ENCODE measurements at places on chromosomes 4 and X.

- DNase-seq: no peak
Measured at GRCh38 chr4:148776941-148777340, 334.7 kb upstream of the NR3C2 start.

GRCh38 chr4:153573881-153574802 is 108.0 kb downstream of the TMEM131L start:
- DNase-seq: no peak

DNA sequence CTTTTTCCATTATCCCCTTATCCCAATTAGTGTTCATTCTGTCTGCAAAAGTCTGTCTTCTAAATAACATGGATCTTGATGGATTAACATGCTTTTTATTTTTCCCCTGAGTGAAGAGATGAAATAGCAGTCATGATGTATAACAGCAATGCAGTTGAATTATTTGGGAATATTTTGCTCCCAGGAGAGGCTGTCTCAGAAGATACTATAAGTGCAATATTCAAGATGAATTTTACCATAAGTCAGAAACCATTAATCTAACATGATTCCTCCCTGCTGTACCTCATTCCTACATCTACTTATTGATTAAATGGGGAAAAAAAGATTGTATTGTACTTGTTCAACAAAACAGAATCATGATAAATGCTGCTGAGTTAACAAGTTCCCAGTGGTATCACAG is 233.2 kb upstream of the KCNIP4 start:
- no peak for DNase-seq

- DNase-seq: no peak
Measured at GRCh38 chr4:151165205-151166000, 66.0 kb downstream of the RPS3A start.

- no peak for DNase-seq
Measured at GRCh38 chr4:152255437-152255836, 280.5 kb downstream of the FBXW7 start.

DNA sequence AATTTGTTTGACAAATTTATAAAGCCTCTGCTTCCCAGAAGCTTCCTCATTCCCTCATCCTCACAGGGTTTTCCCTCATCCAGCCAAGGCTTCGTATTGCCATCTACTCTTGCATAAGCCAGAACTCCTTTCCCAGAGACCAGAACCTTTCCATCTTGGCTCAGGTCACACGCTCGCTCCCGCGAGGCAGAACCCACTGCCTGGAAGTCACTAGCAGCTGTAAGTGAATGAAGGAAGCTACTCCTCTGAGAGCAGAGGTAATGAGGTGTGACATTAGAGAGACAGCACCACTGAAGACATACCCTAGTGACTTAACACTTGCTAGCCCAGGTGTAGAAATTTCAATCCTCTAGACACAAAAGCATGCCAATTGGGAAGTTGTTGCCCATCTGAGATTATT is 52.5 kb downstream of the LHFPL1 start:
- DNase-seq: no peak

- no peak for DNase-seq
Measured at GRCh38 chrX:2336181-2336580, 164.6 kb downstream of the DHRSX start.

GRCh38 chrX:40094900-40095582 is 2.7 kb downstream of the BCOR start:
- DNase-seq: no peak

- DNase-seq: no peak
Measured at GRCh38 chr4:105605493-105605892, 53.1 kb downstream of the ARHGEF38 start.

DNA sequence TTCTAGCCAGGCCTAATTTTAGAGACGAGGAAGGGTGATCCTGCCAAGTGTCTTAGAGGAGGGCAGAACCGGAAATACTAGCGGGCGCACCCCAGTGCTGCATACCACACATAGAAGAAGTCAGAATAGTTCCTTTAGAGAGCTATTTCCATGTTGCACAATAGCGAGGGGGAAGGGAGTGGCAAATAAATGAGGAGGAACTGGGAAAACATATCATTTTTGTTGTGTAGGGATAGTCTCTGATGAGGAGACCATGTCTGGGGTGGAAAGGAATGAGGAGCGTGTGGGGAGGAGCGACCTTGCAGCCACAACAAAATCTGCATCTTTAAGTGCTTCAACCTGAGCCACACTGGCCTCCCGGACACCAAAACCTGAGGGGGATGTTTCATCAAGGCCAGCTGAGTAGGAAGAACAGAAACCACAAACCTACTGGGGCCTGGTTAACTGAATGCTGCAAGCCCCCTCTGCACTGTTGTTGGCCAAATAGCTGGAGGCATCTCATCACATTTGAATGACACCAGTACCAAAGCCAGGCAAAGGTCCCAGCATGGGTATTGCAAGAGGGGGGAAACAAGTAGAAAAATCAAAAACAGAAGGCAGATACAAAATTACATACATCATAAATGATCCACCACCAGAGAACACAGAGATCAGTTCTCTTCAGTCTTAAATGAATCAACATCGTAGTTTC is 26.7 kb upstream of the C1QTNF7 start:
- DNase-seq: no peak

DNA sequence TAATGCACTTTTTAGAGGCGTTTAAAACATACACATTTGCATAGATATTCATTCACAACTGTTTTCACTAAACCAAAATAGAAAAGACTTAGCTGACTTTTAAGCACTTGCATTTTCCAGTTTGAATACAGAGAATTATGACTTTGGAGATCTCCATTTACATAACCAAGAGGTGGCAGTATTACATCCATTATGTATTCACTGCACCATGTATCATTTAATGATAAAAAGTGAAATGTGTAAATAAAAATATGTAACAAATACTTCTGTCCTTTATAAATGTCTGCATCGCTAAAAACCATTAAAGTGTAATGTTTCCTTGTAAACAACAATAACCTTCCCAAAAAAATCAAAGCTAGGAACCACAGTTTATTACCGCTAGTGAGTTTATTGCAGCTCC is 413.2 kb downstream of the FGF13 start:
- DNase-seq: no peak

GRCh38 chr4:186445040-186445439 is 110.3 kb downstream of the MTNR1A start:
- no peak for DNase-seq

GRCh38 chr4:126850286-126850685 is 782.5 kb upstream of the INTU start:
- DNase-seq: no peak

DNA sequence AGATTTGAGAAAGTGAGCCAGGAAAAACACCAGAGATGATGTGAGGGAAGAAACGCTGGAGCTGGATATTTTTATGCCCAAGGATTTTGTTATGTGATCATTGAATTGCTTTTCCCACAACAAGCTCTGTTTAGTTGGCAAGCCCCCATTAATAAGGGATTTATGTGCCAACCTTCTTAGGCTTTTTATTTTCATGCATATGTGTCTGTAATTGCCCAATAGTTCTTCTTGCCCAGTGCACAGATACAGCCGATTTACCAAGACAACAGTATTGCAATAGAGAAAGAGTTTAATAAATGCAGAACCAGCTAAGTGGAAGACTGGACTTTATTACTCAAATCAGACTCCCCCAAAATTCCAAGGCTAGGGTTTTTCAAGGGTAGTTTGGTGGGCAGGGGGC is 57.7 kb downstream of the TRIM2 start:
- DNase-seq: no peak

Data from cerebellar nuclear complex (tissue), 1 donor.